ENCODE measurements at places on chromosomes 3 and 15. TPM values are rescaled to one million over a fixed set of nuclear protein-coding genes. Genes with fewer than 3 reads are reported as not detected.

Gene PLXNB1
- total RNA-seq = 162 TPM

Gene CPN2
- not detected for total RNA-seq

Gene AHSG
- not detected for total RNA-seq

DNA sequence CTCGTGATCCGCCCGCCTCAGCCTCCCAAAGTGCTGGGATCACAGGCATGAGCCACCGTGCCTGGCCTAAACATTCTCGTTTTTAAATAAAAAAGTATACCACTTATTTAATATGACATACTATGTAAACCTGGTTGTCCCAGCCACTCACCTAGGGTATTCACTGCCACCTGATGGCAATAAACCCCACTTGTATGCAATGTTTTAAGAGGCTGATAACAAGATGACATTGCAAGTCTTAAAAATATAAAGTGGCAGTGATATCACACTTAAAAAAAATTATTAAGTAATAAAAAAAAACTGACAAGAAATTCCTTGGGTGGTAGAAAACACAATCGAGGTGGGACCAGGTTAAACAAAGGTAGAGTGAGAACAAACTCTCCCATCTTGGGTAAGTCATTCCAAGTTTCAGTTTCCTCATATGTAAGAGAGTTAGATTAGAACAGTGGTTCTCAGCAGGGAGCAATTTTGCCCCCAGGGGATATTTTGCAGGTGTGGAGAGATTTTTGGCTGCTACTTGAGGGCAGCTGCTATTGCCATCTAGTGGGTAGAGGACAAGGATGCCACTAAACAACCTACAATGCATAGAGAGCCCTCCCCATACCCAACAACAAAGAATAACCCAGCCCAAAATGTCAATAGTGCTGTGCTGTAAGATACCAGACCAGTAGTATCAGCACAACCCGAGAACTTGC is 14.5 kb downstream of the ARF4 start:
- peaks cover 19% of the 10 kb centered on the region for H3K4me1 ChIP-seq
- H3K4me3 ChIP-seq = no peak overlapping the region
- DNase-seq = no peak
- H3K27me3 ChIP-seq = no peaks in the 10 kb centered on the region
- H3K27ac ChIP-seq = no peak overlapping the region
- H3K36me3 ChIP-seq = peaks cover 4% of the 10 kb centered on the region

- H3K4me3 ChIP-seq = no peak overlapping the region
- H3K4me1 ChIP-seq = no peaks in the 10 kb centered on the region
- peaks cover 9% of the 10 kb centered on the region for H3K36me3 ChIP-seq
- no peak overlapping the region for H3K27ac ChIP-seq
- H3K27me3 ChIP-seq = no peaks in the 10 kb centered on the region
- no peak for DNase-seq
Observed at GRCh38 chr3:120688121-120688520, 6.1 kb upstream of the HGD start.

DNA sequence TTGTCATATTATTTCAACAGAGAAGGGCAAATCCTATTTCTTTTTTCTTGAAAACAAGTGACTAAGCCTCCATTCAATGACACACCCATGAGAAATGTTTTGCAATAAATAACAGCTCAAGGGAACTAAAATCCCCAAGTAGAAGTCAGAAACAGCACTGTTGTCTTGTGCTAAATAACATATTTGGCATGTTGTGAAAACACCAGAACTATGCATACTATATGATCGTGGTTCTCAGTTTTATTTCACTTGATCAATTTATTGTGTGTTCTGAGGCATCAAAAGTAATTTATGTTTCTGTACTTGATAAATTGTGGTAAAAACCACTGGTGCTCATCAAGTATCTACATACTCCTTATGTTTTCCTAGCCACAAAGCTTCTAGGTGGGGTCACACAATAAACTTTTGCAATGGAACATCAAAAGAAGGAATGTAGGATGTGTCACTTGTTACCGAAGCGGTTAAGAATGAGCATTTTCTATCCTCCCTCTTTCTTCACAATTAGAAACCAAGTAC is 691.7 kb upstream of the CBLB start:
- H3K4me1 ChIP-seq = no peaks in the 10 kb centered on the region
- no peak for DNase-seq
- H3K27ac ChIP-seq = no peak overlapping the region
- H3K36me3 ChIP-seq = no peaks in the 10 kb centered on the region
- no peaks in the 10 kb centered on the region for H3K27me3 ChIP-seq

- H3K27me3 ChIP-seq = no peaks in the 10 kb centered on the region
- H3K4me1 ChIP-seq = peaks cover 16% of the 10 kb centered on the region
- no peak overlapping the region for H3K4me3 ChIP-seq
- no peak for DNase-seq
- no peak overlapping the region for H3K27ac ChIP-seq
- H3K36me3 ChIP-seq = no peaks in the 10 kb centered on the region
Observed at GRCh38 chr3:37689645-37690356, 171.9 kb upstream of the CTDSPL start.
